Large intestine (tissue), 12 donors: ENCODE measurements at places on chromosomes 4 and X. TPM values are rescaled to one million over a fixed set of nuclear protein-coding genes. Genes with fewer than 3 reads are reported as not detected.

DNA sequence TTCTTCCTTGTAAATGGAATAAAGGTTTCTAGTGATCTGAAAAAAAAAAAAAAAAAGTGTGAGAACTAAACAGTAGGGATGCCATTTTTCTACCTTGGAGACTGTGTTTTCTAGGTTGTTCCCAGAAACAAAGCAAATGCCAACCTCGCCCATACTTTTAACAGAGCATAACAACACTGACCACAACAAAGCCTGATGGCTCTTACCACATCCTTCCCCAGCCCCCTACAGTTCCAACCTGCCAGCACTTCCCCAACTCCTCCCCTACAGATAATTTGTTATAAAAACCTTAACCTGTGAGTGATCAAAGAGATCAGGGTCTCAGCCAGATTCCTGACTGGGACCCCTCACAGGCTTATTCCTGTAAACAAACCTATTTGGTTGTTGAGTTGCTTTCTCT is 940.0 kb downstream of the SH3BGRL start:
- DNase-seq = no peak

DNA sequence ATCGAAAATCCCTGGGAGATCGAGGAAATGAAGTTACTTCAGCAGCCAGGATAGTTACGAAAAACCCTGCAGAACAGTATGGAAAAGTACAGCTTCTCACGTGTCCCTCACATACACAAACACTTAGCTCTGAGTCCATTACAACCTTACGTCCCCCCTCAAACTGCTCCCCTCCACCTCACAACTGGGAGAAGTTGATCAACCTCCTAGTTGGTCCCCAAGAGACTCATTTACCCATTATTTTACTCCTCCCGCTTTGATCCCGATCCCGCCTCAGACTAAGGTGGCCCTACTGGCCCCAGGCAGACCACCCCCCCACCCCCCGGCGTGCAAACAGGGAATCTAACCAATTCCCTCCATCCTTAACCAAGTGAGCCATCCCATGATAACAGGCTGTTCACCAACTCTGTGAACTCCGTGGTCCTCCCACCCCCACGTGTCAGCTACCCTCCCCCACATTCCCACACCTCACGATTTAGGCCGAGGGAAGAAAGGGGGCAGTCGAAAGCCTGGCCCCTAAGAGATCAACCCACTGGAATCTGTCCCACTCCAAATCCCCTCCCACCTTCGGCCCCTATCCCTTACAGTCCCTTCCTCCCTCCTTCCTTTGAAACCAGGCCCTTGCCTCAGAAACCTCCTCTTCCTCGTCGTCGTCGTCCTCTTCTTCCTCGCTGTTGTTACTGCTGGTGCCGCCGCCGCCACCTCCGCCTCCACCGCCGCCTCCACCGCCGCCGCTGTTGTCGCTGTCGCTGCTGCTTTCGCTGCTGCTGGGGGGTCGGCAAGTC is 755 bp downstream of the ANKRD17 start:
- DNase-seq = no peak

DNA sequence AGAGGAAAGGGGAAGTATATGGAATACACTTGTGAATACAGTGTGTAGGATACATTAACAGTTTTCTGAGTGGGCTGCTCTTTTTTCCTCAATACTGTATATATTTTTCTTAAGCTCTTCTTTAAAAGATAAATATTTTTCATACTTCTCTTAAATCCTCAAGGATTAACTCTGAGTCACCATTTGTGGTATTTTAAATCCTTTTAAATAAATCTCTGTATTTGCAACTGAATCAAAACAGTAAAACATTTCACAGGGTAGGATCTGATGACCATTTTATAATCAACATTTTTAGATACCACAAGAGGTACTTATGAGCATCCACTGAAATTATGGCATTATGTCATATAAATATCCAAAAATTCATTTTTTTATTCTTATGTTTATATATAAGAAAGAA is 87.6 kb downstream of the GAB1 start:
- DNase-seq = no peak

GRCh38 chr4:73376976-73377375 is 27.1 kb upstream of the ALB start:
- no peak for DNase-seq

- no peak for DNase-seq
These were observed 345.7 kb upstream of the SPANXN4 start for GRCh38 chrX:142680038-142680437.

- no peak for DNase-seq
These were observed 73.6 kb upstream of the ELOVL6 start for GRCh38 chr4:110271986-110272385.

DNA sequence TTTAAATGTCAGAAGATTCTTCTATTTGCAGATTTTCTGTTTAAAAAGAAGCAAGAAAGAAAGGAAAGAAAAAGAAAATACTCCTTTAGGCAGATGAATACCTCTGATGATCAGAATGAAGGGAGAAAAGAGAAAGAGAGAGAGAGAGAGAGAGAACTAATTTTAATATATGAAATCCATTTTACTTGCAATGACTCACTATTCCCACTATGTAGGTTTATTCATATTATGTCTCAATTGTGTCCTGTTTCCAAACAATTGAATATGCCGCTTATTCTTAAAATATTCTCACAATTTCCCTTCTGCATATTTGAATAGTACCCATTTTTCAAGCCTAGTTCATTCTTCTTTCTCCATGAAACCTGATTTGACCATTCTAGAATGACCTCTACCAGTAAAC is 11.7 kb downstream of the MEPE start:
- no peak for DNase-seq

DNA sequence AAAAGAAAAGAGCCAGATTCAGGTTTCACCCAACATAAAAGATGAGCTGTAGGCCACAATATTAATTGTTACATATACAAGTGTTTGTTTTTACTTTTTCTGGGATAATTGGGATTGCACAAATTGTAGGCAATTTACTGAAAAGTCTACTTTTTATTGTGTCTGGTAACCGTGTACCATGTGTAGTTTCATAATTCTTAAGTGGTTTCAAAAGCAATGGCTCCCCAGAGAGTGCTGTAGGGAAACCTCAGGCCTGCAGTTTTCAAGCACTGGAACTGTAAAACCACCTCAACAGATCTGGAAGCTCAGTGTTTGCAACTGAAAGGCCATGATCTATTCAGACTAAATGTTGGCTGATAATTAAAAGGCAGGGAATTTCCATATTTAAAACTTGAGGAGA is 53.9 kb upstream of the MMAA start:
- no peak for DNase-seq

- DNase-seq = no peak
These were observed at the start of gene KDR for GRCh38 chr4:55125087-55125721. TSS of gene KDR (minus strand) at chr4:55125595. CDS start at chr4:55125293, 302 bp downstream.

DNA sequence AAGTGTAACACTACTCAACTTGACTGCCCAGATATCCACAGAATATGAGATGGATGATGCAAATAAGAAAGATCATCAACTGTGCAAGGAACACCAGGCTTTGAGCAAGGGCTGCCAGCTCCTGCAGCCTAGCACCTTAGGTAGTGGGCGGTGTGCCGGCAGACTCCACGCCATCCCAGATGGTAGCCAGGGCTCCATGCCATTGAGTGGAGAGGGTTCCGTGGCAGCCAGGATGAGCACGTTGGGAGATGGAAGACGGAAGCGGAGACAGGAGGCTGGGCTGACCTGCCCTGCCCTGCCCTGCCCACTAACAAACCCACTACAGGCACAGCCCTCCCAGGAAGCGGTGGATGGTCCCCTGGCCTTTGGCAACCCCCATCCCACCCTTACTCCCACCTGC is 51.9 kb downstream of the TMPRSS11F start:
- no peak for DNase-seq

GRCh38 chr4:54054501-54054900 is 9.9 kb downstream of the CHIC2 start:
- no peak for DNase-seq

GRCh38 chr4:174107746-174108354 is 175.6 kb downstream of the FBXO8 start:
- DNase-seq = no peak

The GNRHR gene
- 0.55 TPM for polyA plus RNA-seq

The SPANXN3 gene
- polyA plus RNA-seq = 20.3 TPM

The GYG2 gene
- 13.2 TPM for polyA plus RNA-seq
